Naive B cell (primary cell): ENCODE measurements at places on chromosomes 3 and 15.

- DNase-seq: no peak
Observed at GRCh38 chr3:72070005-72070404, 285.1 kb upstream of the PROK2 start.

DNA sequence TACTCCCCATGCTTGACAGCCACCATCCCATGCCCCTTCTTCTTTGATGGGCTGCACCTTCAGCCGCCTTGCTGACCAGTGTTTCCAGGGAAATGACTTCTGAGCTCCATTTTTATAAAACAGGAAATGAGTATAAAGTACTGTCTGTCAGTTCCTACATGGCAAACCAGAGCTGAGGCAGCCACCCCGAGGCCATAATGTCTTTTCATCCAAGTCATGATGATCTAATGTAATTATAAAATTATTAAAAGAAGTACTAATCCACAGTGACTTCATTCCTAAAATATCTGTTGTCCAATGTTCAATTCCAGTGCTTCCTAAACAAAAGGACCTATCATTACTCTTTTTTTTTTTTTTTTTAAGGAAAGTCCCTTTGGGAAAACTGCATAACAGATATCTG is 75.2 kb upstream of the HERC1 start:
- DNase-seq: no peak

GRCh38 chr15:74817370-74817737 is 4.7 kb downstream of the LMAN1L start:
- DNase-seq: no peak

GRCh38 chr3:130838898-130839600 is 54.8 kb upstream of the ATP2C1 start:
- DNase-seq: no peak

- no peak for DNase-seq
Observed at GRCh38 chr3:108509871-108510270, 525 bp downstream of the MYH15 start.

DNA sequence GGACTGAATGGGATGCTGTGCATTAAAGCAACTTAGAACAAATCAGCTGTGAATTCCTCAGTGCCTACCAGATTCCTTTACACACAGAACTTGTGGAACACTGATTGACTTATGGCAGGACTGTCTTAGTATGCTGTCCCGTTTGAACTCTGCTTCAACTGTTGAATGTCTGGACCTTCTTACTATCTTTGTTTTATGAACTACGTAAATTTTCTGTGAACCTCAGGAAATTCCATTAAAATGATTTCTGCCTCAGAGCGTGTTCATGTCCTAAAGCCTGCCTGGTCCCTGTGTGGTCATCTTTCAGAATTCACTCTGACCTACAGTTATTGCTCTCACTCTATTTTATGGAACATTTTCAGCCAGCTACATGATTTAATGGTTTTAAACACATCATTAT is 29.4 kb upstream of the FBN1 start:
- no peak for DNase-seq

DNA sequence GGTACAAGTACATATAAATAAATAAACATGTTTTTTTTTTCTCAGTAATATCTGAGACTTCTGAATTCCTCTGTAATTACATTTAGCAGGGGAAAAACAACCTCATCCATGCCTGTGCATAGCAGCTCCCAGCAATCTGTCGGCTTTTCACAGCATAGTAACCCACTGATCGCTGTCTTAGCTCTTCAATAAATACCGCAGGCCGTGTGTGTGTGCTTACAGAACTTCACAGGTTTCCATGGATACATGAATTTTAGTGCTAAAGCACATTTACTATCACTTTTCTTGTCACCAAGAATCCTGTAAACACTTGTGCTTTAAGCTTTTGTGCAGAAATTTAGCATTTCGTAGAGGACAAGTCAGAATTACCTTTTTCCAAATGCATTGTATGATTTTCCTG is 4.0 kb upstream of the PLAAT1 start:
- DNase-seq: no peak

GRCh38 chr3:11498177-11498576 is 145.5 kb downstream of the VGLL4 start:
- DNase-seq: no peak

- DNase-seq: no peak
Observed at GRCh38 chr3:171790574-171790897, 19.7 kb downstream of the PLD1 start.
